Suppressor macrophage treated with lipopolysaccharide for 1 hour (primary cell): ENCODE measurements at places on chromosomes 1 and 21.

DNA sequence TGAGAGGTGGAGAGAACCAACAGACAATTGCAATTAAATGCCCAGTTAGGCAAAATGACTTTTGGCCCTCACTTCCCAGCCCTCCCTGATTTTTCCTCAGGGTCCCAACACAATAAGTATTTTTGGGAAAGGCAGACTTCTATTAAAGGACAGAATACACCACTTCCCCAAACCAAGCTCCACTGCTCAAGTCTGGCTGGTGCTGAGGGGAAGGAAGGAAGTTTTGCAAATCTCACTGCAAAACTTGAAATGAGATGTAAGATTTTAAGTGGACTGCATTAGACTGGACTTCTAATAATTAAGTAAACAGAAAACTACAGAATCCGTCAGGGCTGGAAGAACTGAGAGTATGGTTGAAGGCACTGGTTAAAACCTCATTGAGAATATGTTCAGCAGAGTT lies 32.2 kb upstream of the CD1D start:
- DNase-seq, result peak; percentile 47

GRCh38 chr1:92117526-92117925 lies 37.4 kb downstream of the BTBD8 start:
- no peak for DNase-seq

- no peak for DNase-seq
Measured at GRCh38 chr1:39173119-39173994, 31.1 kb upstream of the MACF1 start.

GRCh38 chr1:243474136-243474881 lies 218.5 kb downstream of the SDCCAG8 start:
- no peak for DNase-seq

GRCh38 chr1:222010306-222010705 lies 268.4 kb upstream of the DUSP10 start:
- DNase-seq, result no peak

GRCh38 chr1:25117233-25117823 lies 115.0 kb downstream of the SYF2 start:
- DNase-seq, result no peak

GRCh38 chr1:172671591-172671990 lies 12.7 kb downstream of the FASLG start:
- DNase-seq, result no peak

DNA sequence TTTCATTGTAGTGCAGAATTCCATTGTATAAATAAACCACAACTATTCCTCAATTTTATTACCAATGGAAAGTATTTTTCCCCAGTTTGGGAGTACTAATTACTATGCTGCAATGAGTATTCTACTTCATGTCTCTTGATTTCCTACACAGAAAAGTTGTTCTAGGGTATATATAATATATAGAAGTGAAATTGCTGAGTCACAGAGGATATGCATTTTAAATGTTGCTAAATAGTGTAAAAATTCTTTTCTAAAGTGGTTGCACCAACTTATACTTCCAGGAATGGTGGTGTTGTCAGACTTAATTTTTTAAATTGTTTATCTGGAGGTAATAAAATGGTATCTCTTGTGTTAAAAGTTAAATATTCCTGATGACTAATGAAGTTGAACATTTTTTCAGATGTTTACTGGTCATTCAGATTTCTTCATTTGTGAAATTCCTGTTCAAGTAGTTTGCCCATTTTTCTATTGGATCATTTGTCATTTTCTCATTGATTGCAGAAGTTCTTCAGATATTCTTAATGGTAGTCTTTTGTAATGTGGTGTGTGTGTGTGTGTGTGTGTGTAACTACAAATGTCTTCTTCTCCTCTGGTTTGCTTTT lies 19.1 kb upstream of the MYOG start:
- peak; percentile 37 for DNase-seq

DNA sequence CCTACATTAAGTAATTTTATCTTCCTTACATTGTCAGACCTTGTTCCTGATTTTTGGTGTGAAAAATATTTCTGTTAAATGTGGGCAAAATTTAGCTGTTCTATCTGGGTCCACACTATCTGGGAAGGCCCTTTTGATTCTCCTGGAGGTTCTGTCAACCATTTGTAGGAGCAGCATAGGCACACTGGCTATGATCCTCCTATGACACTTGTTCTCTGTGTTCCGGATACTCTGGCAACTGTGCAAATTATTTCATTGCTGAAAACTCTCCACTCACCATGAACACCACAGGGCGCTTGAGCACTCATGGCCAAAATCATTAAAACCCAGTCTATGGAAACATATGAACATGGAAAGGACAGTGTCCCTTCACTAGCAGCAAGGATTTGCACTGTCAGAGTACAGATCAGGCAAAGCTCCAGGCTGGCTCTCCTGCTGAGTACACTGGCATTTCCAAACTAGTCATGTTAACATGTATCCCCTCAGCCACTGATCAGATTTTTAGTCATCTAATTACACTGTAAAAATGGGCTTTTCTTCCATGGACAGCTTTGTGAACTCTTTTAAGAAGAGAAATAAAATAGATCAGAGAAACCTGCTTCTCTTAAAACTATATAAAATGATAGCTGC lies 43.9 kb upstream of the SGIP1 start:
- no peak for DNase-seq

GRCh38 chr1:31822766-31823165 lies 6.9 kb upstream of the SPOCD1 start:
- no peak for DNase-seq

- DNase-seq, result no peak
Measured at GRCh38 chr1:183881387-183882131, 76.6 kb downstream of the RGL1 start.

DNA sequence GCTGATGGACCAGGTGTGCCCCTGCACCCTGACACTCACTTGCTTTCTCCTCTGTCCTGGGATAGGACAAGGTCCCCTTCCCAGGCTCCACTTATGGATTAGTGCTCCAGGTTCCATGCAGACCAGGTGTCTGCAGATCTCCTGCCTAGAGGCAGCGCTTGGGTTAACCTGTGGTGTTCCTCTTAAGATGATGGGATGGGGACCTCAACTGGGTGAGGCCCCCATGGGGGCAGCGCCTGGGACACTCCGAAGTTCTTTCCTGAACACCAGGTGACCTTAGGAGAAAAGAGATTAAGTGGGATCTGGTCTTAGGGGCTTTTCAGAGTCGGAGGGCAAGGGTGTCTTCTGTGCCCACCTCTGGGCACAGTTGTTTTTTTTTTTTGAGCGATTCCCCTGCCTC lies 21.2 kb downstream of the TNNT2 start:
- no peak for DNase-seq

DNA sequence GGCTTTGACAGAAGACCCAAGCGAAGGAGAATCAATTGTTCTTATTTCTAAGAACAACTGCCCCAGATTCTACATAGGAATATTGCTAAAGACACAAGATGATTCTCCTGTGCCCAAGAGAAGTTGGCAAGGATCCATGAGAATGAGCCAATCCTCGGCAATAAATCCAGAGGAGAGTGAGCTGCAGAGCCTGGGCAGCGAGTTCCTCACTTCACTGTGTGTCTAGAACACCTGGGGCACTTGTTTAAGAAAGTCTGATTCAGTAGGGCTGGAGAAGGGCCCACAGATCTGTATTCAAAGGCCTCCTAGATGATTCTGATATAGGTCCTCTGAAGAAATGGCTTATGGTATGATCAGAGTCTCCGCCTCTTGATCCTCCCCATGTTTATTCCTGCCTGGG lies 31.8 kb downstream of the GADD45A start:
- no peak for DNase-seq

DNA sequence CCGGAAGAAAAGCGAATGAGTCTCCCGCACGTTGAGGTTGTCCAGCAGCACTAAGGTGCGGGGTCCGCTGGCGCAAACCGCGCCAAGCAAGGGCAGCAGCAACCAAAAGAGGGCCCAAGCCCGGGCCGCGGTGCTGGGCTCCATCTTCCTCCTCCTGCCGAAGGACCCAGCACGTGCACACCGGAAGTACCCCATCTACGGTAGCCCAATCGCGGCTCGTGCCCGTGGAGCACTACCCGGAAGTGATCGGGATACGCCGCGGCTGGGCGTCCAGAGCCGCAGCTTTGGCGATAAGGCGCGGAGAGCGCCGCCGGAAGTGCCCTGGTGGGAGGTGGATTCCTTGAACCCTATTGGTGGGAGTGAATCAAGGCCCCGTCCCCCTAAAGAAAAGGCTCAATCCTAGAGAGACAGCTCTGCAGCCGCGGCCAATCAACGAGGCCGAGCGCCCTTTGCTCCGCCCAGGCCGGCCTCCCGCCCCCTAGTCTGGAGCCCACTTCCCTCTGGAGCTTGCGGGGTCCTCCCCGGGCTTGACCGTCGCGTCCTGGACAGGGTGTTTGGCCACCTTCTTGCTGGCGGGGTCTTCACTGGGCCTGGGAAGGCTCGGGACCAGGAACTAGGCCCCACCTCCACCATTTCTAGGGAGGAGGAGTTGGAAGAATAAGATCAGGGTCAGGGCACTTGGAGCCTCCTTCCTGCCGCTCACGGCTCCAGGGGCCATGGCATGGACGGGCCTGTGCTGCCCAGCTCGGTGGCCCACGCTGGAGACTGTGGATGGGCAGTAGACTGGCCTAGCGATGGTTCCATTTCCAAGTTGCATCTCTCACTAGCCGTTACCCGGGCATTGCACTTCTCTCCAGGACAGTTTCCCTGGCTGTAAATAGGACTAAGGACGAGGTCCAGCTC lies at the start of gene DDOST:
Gene DDOST (minus strand): TSS at position 163 of the 903 bp plus-strand sequence. CDS start 19 bp downstream, at position 144.
- DNase-seq, result peak; percentile 98

- DNase-seq, result no peak
Measured at GRCh38 chr1:219304227-219305226, 130.8 kb downstream of the LYPLAL1 start.

DNA sequence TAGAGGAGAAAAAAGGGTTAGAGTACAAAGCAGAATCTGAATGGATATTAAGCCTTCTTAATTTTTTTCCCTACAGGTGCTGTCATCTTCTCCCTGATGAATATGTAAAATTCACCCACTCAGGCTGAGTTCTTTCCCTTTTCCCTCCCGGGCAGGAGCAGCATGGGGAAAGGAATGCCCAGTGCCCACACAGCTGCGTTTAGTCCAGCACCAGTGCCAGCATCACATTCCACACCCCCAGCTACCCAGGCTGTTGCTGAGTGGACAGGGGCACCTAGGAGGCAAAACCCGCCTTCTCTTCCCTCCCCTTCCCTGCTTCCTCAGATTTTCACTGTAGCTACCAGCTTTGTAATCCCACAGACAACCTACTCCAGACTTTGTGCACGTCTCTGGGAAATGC lies 3.4 kb upstream of the CADM3 start:
- DNase-seq, result no peak

DNA sequence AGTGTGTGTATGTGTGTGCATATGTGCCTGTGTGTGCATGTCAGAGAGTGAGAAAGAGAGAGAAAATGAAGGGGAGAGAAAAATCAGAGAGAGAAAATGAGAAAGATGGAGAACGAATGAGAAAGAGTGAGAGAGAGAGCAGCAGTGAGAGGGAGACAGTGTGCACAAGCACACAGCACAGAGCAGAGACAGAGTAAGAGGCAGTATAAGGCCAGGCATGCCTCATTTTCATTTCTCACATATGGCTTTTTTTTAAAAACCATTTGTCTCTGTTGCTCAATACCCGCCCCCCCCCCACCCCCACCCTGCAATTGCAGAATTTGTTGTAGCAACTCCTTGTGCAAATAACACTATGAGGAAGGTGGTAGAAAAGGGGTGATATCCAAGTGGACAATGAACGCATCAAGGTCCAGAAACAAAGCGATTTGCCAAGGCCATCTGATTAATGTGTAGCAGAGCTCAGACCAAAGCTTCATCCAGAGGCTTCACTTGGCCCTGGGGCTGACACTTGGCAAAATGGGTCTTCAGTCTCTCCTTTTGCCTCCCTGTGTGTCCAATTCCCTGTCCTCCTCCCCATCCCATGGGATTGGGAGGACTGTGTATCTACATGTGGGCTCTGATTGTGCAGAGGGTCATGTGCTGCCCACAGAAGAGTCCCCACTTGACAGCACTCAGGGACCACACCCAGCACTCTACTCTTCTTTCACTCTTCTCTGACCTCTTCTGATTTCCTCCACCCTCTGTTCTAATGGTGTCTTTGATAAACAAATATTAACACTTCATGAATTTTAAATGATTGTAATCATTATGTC lies 38.9 kb upstream of the HSD3B1 start:
- no peak for DNase-seq

DNA sequence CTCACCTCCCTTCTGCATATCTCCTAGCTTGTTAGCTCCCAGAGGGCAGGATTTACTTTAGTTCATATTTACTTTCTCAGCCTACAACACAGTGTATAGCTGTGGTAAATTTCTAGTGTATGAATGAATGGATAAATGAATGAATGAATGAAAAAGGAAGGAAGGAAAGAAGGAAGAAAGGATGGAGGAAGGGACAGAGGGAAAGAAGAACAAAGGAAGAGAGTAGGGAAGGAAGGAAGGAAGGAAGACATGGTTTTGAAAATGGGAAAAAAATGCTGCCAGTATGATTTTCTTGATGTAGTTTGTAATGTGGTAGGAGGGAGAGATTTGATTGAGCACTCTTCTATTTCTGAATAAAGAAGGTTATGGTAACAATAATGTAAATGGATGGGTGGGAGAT lies 47.0 kb downstream of the LAMC2 start:
- no peak for DNase-seq

DNA sequence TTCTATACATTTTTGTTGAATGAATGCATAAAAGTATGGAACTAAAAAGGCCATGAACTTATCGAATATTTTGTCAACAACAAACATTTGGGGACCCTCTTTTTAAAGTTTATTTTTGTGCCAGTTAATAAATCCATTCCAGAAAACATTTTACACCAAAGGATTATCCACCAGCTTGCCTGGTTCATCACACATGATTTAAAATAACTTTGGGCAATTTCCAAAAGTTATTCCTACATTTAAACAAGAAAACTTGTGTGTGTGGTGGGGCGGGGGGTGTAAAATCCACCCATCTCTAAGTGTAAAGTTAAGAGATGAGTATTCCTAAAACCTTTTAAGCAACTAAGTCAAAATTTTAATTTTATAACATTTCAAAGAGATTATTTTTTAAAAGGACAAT lies 224.5 kb upstream of the SNX7 start:
- DNase-seq, result no peak

DNA sequence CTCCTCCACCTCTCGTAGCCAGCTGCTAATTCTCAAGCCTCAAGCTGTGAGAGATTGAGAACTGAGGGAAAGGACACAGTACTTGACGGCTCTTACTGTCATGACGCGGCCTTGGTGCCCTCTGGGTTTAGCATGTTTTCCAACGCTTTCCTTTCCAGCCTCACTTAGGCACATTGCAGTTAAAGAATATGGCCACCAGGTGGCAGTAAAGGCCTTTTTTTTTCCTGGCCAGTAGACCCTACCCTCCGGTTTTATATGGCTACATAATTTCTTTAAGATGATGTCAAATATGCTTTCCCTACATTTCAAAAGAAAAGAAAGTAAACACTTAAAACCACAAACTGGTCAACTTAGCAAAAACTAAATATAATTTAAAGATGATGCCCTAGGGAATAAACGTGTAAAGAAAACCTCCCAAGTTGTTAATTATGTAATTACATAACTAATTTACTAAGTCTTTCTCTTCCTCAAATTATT lies 56.8 kb upstream of the PRDX6 start:
- peak; percentile 83 for DNase-seq

GRCh38 chr21:39094847-39095579 lies 88.2 kb downstream of the PSMG1 start:
- DNase-seq, result peak; percentile 81

- no peak for DNase-seq
Measured at GRCh38 chr1:56824271-56824670, 5.1 kb upstream of the FYB2 start.

GRCh38 chr1:217027403-217028080 lies 304.3 kb upstream of the ESRRG start:
- no peak for DNase-seq
